SIG-M5 (cell line): ENCODE measurements at places on chromosomes 16 and 17.

- no peak for DNase-seq
Observed at GRCh38 chr17:3004150-3004801, 59.1 kb downstream of the OR1D5 start.

DNA sequence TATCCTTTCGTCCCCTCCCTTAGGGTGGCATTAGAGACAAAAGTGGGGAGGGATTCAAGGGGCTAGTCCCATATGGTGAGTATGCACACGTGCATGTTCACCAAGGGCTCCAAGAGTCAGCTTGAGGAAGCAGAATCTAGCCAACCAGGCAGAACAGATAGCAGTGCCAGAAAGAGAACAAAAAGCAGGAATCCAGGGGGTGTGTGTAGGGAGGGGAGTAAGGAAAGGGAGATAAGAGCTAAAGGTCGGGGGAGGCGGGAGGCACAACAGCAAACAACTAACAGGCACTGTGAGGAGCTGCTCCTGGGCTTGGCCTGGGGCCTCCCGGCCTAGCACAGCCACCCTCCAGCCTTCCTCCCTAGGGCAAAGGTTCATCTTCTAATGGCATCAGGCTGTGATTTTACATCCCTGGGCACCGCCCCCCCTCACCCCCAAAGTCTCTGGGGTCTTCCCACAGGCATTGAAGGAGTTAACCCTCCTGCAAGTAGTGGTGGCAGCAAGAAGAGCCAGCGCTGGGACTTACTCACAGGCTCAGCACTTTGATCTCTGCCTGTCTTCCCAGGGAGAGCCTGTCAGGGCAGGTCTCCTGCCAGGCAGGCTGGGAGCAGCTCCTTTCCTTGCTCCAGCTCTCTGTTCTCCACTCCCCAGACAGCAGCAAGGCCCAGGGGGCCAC, 12.4 kb upstream of the SUPT4H1 start:
- no peak for DNase-seq

DNA sequence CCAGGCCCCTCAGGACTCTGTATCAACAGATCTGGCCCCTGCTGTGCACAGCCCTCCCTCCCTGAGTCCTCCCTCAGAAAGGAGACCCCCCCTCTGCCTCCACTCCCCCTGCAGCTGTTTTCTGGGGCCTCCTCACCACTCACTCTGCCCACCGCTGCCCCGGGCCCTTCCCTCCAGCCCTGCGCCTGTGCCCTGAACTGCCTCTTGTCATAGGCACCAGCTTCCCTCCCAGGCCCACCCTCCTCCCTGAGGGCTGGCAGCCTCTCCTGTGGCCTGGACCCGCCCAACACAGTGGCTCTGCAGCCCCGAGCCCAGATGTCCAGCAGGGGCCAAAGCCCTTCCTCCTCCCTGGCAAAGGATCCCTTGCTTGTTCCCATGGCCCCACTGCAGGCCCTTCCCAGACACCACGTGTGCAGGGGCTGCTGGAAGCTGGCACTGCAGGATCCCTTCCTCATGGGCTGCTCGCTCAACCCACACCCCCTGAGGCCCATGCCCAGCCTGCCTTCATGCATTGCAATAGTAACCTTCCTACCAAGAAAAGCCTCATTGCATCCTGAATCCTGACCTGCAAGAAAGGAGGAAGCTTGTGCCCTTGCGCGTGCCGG, 25.8 kb downstream of the GNPTG start:
- DNase-seq: no peak

GRCh38 chr17:76353004-76353598, 615 bp downstream of the PRPSAP1 start:
- no peak for DNase-seq

- no peak for DNase-seq
Observed at GRCh38 chr17:66255112-66255511, 25.9 kb upstream of the APOH start.

- no peak for DNase-seq
Observed at GRCh38 chr16:81106826-81107503, 10.8 kb upstream of the GCSH start.

- DNase-seq: no peak
Observed at GRCh38 chr17:82101767-82102679, 4.0 kb upstream of the FASN start.

DNA sequence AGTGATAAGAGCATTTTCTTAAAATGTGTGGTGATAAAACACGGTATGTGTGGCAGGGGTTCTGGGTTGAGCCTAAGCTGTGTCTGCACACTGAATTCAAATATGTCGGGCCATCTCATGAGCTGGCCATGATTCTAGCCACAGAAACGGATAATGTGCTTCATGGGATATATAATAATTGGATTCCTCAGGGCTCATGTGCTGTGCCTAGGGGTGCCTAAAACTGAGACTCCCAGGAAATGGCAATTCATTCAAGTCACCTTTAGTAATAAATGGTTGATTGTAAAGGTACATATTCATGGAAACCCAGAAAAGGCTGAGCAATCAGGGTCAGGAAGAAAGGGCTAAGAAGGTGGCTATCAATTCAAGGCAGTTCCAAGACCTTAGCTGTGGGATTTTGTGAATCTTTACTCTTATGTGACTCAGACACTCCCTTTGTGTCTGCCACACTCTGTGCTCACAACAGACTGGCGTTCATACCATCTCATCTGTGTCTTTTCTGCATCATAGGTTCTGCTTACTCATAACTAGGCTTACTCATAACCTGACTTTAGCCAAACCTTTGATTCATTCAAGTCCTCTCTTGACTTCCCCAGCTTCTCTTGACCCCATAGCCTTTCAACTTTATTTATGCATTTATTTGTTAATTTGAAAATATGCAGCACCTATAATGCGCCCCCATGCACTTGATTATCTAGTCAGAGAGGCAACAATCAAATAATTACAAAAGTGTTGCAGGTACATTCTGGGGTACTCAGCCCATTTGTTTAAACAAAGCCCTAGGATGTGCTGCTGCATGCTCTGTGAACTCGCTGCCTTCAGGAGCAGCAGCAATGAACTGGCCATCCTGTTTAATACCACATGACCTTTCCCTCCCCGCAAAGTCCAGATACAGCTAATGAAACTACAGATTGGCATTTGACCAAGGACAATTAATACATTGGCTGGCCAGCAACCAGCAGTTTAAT, 28.4 kb upstream of the MED13 start:
- no peak for DNase-seq

DNA sequence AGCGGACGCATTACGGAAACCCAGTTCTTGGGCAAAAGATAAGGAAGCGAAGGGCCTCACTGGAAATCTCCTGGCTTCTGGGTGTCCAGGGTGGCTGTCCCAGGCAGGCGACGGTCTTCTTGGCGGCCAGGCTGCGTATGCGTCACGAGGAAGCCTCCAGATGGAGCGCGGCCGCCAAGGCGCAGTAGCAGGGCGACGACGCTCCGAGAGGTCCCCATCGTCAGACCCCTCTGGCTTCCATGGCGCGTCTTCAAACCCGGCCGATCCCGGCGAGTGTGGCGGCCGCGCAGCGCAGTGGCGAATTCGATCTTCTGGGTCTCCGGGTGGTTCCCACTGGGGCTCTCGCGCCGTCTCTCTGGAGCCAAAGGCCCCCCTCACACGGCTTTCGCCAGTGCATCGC, 13.8 kb upstream of the ANKRD40CL start:
- no peak for DNase-seq

DNA sequence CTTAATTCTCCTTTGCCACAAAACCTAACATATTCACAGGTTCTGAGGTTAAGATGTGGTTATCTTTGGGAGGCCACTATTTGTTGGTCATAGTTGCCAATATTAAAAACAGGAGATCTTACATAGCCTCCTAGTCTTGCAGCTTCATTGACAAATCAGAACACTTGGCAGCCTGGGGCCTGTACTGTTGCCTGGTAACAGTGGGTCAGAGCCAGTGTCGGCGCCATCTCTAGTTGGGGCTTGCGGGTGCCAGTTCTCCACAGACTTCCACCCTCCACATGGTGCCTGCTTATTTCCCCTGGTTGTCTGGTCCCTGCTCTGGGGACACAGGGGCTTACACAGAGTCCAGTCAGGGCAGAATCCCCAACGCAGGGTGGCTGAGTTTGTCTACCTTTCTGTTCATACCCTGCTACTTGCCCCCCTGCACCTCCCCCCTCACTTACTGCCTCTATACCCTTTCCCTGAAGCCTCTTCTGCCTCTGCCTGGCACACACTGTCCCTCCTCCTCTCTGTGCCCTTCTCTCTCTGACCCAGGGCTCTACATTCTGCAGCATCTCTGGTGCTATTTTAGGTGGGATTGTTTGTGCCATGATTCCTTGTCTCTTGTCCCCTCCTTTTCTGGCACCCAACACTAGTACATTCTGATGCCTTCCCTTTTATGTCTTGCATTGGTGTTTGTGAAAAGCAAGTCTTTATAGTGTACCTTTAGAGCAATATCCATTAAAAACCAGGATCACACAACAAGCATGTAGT, 13.4 kb downstream of the EPN2 start:
- DNase-seq: no peak

GRCh38 chr17:6521586-6521985, 34.8 kb downstream of the PITPNM3 start:
- DNase-seq: no peak

DNA sequence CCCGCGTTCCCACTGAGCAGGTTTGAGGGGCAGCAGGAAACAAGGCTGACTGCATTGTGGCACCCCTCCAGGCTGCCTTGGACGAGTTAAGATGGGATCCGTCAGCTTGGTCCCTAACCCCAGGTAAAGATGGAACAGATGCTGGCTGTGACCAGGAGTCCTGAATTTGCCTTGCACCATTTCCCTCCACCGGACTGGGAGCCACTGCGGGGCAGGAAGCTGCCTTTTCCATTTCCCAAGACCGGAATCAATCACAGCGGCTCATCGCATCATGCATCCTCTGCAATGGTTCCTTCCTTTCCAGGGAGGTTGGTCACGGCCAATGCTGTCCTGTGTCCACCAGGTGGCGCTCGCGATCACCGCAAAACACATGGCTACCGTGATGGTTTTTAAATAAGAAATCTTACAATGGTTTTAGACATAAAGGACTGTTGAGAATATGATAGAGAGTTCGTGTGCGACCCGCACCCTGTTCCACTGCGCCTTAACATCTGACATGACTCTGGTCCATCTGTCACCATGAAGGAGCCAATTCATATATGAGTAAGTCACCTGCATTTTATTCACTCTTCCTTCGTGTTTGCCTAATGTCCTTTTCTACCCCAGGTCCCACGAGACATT, 6.8 kb upstream of the MEAK7 start:
- no peak for DNase-seq

DNA sequence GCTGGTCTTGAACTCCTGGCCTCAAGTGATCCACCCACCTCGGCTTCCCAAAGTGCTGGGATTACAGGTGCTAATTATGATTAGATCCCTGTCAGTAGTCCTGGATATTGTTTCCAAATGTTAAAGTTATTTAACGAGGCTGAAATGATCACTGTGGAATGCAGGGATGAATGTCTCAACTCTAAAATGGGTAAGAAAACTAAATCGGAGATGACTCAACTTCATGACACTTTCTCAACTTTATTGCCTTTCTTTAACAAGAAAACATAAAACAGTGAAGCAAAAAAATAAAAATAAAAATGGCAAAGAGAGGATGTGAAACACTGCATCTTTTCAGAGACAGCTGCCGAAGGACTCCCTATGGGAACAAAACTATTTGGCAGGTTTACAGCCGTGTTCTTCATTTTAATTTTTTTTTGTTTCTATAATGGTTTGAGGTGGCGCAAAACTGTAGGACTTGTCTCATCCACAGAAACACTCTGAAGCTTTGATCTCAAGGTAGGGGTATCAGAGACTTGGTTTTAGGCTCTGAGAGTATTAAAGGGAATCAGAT, 382.0 kb downstream of the GRIN2A start:
- no peak for DNase-seq

DNA sequence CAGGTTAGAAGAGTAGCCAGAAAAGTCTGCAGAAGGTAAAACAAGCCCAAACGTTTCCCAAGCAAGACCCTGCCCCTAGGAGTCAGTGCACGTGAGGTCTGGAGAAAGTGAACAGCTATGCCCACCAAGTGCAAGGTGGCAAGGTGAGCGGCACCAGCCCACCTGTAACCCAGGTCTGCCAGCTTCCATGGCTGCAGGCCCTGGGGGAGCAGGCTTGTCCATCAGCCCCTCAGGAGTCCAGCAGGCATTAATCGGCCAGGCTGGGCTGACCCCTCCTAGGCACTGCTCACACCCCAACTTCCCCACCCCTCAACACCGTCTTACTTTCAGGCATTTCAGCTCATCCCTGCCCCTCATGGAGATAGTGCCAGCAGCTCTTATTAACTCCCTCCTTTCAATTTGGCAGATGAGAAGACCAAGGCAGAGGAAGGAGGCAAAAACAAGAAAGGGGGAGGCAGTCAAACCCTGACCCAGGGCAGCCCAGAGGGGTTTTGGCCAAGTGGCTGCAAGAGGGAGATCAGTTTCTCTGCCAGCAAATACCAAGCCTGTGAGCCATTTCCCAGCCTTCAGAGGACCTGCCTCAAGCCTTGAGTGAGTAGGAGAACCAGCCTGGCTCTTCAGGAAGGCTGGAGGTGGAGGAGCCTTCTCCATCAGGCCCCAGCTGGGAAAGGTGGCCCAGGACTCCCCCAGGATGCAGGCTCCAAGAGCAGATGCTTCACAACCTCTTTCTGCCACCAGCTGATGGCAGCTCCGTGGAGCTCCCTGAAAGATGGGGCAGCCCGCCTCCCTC, 14.7 kb downstream of the BEAN1 start:
- DNase-seq: no peak

DNA sequence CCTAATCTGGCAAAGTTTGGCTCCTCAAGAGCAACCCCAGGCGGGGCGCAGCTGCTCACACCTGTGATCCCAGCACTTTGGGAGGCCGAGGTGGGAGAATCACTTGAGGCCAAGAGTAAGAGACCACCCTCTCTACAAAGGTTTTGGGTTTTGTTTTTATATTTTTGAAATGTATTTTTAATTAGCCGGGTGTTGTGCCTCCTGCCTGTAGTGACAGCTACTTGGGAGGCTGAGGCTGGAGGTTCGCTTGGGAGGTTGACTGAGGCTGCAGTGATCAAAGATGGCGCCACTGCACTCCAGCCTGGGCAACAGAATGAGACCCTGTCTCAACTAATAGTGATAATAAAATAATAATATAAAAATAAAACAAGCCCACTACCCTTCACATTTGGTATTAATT, 756 bp upstream of the USP7 start:
- no peak for DNase-seq

GRCh38 chr17:73043686-73044581, 48.6 kb downstream of the SLC39A11 start:
- DNase-seq: no peak

GRCh38 chr16:73122604-73123391, 74.9 kb upstream of the ZFHX3 start:
- no peak for DNase-seq

- DNase-seq: no peak
Observed at GRCh38 chr17:80035937-80036714, at the start of gene CCDC40. CCDC40 (plus strand) TSS chr17:80036642; CDS start chr17:80036663, 21 bp downstream.

GRCh38 chr17:73630531-73630930, 13.7 kb downstream of the SDK2 start:
- DNase-seq: no peak

GRCh38 chr17:15271741-15272140, 6.6 kb upstream of the PMP22 start:
- DNase-seq: no peak
